Airway epithelial cell (primary cell): ENCODE measurements at places on chromosomes 7 and 10. TPM values are rescaled to one million over a fixed set of nuclear protein-coding genes. Genes with fewer than 3 reads are reported as not detected.

SFR1 gene
- 9.1 and 9.4 TPM in 2 replicates for total RNA-seq

ALOX5 gene
- 0.09 and 0.42 TPM in 2 replicates for total RNA-seq

ERVW-1 gene
- total RNA-seq, result not detected in 2 replicates

CHST3 gene
- total RNA-seq, result 19.8 and 22.4 TPM in 2 replicates
